CD4-positive, CD25-positive, alpha-beta regulatory T cell (primary cell): ENCODE measurements at places on chromosomes 6 and 20.

DNA sequence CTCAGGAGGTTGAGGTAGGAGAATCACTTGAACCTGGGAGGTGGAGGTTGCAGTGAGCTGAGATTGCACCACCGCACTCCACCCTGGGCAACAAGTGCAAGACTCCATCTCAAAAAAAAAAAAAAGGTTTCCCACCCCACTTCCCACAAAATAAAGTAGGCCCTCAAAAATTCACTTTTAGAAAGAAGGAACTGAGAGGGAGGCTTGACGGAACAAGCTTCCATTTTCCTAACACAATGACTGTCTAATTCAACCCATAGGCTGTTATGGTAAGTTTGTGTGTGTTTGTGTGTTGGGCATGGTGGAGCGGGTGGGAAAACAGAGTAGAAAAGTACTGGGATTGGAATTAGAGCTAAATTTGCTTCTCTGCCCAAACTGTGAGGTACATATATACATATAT lies 98.4 kb upstream of the MAN1A1 start:
- no peak for DNase-seq

DNA sequence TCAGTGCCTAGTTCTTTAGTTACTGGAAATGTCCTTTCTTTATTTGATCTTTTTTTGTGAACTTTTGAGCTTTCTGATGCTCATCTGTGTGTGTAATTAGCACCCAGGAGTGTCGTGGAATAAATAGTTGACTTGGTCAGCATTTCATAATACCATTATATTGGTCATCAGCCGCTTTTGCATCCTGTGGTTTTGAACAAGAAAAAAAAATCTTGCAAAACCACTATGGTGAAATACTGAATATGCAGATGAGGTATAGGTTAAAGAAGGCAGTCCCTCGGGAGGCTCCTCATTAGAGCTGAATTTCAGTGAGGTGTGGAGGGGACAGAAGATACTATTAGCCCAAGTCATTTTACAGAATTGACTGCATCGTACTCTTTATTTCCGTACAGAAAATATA lies 90.1 kb downstream of the FOXO3 start:
- no peak for DNase-seq

- no peak for DNase-seq
Observed at GRCh38 chr6:153537422-153537821, 406.3 kb upstream of the RGS17 start.

- no peak for DNase-seq
Observed at GRCh38 chr6:133399426-133399825, 158.3 kb downstream of the EYA4 start.

GRCh38 chr6:132130626-132131298 lies 179.6 kb upstream of the CCN2 start:
- DNase-seq, result no peak

- no peak for DNase-seq
Observed at GRCh38 chr20:36672991-36673390, 27.0 kb upstream of the SLA2 start.

DNA sequence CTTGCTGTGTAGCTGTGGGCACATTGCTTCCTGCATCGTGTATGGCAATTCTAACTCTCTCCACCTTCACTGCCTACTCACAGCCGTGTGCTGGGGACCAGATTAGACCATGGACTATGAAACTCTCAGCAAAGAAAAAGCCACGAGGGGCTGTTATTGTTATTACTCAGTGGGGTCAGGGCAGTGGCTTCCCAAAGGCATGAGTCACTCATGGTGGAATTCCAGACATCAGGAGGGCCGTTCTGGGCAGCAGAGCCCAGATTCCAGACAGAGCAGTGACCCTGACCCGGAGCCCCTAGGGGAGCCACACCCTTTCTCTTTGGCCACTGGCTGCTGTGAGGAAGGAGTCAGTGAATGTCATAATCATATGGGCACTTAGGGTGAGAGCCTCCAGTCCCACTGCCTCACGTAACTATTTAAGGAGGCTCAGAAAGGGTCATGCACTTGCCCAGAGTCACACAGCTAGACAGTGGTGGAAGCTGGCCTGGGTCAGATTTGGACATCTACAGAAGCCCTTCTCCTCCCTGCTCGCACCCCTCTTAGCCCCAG lies 22.2 kb upstream of the CCN5 start:
- DNase-seq, result no peak

DNA sequence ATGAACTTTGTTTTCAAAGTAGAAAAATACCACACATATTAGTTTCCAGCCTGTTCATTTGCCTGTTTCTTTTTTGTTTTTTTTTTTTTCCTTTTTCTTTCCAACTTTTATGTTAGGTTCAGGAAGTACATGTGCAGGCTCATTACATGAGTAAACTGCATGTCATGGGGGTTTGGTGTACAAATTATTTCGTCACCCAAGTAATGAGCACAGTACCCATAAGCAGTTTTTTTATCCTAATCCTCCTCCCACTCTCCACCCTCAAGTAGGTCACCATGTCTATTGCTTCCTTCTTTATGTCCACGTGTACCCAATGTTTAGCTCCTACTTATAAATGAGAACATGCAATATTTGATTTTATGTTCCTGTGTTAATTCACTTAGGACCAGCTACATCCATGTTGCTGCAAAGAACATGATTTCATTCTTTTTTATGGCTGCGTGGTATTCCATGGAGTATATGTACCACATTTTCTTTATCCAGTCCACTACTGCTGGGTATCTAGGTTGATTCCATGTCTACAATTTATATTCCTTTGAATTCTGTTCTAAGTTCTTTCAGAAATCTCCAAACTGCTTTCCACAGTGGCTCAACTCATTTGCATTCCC lies 31.8 kb downstream of the SNX14 start:
- no peak for DNase-seq

DNA sequence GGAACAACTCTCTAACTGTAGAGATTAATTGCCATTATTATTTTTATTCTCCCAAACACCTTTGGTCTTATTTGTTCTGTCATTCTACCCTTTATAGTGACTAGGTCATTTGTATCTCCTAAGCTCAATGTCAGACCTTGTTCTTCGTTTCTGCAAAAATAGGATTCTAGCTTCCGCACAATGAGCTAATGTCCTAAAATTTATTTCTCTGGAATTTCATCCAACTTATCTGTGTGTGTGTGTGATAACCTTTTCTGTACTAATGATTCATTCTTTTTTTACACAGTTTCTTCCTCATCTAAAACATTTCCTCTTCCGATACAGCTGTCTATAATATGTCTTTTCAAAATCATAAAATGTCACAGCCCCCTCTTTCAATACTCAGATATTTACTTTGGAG lies 84.5 kb downstream of the DOK5 start:
- DNase-seq, result no peak

DNA sequence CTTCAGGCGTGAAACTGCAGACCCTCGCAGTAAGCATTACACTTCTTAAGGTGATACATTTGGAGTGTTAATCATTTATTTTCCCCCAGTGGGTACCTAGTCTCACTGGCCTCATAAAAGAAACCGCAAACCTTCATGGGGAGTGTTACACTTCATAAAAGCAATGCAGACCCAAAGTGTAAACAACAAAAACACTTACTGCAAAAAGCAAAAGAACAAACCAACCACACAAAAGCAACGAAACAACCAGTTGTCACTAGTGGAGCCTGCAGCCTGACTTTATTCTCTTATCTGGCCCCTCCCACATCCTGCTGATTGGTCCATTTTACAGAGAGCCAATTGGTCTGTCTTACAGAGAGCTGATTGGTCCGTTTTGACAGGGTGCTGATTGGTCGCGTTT lies 23.8 kb downstream of the LY86 start:
- DNase-seq, result no peak

- DNase-seq, result no peak
Observed at GRCh38 chr20:25276533-25277050, 28.7 kb downstream of the PYGB start.
